SW 1271 (cell line): ENCODE measurements at places on chromosomes 5 and 9.

DNA sequence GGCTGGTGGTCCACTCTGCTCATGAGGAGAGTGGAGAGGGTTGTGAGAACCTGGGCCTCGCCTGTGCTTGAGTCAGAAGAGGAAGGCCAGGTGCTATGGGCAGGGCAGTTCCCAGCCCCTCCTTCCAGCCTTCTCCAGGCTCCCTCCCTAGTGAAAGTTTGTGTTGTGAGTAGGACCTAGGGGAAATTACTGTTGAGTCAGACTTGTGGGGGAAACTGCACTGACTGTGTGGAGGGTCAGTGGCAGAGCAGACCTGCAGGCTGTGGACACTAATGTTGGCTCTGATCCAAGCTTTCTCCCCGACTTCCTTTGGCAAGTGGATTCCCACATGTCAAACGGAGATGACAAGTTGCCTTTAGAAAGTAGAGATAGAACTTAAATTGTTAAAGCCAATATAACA is 102.6 kb downstream of the ARHGAP26 start:
- no peak for DNase-seq

GRCh38 chr5:39194466-39195136 is 24.8 kb downstream of the FYB1 start:
- no peak for DNase-seq

GRCh38 chr5:92801911-92802310 is 779.1 kb downstream of the NR2F1-AS1 start:
- DNase-seq: no peak

- no peak for DNase-seq
These were observed 5.3 kb upstream of the ACO1 start for GRCh38 chr9:32378993-32379729.

GRCh38 chr9:137302449-137303150 is 529 bp upstream of the NRARP start:
- no peak for DNase-seq

DNA sequence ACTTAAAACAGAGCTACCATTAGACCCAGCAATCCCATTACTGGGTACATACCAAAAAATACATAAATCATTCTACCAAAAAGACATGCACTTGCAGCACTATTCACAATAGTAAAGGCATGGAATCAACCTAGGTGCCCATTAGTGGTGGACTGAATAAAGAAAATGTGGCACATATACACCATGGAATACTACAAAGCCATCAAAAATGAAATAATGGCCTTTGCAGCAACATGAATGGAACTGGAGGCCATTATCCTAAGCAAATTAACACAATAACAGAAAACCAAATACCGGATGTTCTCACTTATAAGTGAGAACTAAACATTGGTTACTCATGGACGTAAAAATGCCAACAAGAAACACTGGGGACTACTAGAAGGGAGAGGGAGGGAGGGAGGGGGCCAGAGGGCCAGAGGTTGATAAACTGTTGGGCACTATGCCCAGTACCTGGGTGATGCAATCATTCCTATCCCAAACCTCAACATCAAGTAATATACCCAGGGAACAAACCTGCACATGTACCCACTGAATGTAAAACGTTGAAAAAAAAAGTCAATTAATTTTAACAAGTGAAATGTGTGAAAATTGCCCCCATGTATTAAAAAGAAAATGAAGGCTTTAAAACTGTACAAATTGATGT is 24.5 kb upstream of the GPR150 start:
- DNase-seq: no peak

DNA sequence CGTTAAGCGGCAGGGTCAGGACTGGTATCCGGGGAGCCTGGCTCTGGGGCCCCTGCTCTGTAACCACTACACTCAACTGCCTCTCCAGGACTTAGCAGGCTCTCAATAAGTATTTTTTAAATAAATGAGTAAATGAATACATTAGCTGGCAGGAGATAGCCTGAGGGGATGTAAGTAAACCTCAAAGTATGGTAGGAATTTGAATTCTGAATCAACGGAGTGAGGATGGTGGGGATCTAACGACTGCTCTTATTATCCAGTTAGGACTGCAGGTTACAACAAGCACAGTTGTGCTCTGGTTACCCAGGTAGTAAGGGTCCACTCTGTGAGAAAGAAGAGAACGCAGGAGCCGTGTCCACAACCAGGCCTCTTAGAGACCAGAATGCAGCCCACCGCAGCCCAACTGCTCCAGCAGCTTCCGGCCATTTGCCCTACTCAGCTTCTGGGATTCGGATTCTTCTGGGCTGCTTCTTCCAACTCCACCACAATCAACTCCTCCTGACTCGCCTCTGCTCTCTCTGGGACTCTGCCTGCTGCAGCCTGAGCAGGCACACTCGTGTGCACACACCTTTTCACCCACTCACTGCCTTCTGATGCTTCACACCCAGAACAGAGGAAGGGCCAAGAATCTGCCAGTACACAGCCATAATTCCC is 52.6 kb downstream of the MED27 start:
- DNase-seq: peak; percentile 79

DNA sequence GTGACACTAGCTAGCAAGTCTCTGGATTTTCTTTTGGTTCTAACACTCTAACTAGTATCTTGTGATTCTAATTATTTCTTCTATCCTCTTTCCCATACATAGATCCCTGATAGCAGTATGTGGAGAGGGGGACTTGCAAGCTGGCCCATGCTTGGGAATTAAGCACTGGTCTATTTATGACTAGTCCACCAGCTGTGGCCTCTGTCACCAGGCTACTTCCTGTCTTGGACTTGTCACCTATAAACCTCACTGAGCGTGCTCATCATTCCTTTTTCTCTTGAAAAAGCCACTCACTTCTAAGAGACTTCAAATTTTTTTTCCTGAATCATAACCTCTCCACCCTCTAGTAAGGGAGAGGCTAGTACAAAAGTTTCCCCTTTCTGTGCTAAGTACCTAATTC is 32.3 kb upstream of the MAMDC2 start:
- no peak for DNase-seq

DNA sequence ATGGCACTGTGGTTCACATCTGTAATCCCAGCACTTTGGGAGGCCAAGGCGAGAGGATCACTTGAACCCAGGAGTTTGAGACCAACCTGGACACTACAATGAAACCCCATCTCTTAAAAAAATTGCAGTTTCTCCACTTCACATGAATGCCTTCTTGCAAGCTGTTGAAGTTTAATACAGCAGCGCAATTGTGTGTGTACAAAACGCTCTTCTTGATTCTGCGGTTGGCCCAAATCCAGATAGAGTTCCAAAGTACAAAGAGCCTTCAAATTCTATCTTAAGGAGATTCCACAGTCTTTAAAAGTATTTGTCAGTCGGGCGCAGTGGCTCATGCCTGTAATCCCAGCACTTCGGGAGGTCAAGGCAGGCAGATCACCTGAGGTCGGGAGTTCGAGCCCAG is 9.3 kb upstream of the SETX start:
- no peak for DNase-seq

- no peak for DNase-seq
These were observed 89.1 kb downstream of the ACTL7B start for GRCh38 chr9:108766626-108767161.

GRCh38 chr9:21904371-21904770 is 89.8 kb downstream of the CDKN2A start:
- no peak for DNase-seq

- DNase-seq: no peak
These were observed 47.8 kb upstream of the IL17B start for GRCh38 chr5:149426931-149427330.

DNA sequence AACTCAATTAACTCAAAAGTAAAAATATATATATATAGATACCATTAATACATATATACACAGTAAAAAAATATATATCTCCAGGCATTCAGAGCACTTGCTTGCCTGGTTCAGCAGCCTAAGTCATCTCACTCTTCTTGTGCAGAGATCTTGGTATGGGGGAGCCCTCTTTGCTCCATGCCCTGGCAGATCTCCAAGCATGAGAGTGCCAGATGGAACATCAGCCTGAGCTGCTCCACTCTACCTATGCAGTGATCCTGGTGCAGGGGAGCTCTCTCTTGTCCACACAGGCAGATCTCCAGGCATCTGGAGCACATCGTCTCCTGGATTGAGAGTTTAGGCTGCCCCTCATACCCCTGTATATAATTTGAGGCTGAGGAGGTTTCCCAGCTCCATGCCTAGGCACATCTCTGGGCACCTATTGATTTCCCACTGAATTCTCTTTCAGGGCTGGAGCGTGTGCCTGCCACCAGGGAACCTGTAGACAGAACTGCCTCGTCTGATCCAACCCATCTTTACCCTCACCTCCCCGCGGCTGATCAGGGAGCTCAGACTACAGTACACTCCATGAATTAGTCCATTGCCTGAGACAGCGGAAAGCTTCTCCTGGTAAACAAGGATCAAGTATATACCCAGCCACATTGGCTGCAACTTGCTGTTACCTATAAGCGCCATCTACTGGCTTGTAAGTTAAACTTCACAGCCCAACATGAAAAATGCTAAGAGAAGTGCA is 342.4 kb upstream of the GRIA1 start:
- peak; percentile 61 for DNase-seq

DNA sequence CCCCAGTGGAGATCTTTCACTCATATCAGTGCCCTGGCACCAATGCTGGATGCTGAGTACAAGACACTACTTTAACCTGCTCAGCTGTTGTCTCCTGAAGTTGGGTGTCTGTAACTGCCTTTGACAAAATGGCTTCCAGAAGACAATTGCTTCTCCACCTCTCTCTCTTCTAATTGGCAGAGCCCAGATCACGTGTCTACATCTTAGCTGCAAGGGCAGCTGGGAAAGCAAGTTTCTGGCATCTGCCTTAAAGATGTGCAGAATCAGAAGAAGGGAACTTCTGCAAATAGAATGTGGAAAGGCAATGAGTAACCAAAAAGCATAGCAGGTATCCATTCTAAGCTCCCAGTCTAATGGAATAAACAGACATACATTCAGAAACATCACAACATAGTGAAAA is 81.1 kb downstream of the PDZD2 start:
- DNase-seq: no peak

- no peak for DNase-seq
These were observed 80.8 kb upstream of the IL12B start for GRCh38 chr5:159411115-159411514.

DNA sequence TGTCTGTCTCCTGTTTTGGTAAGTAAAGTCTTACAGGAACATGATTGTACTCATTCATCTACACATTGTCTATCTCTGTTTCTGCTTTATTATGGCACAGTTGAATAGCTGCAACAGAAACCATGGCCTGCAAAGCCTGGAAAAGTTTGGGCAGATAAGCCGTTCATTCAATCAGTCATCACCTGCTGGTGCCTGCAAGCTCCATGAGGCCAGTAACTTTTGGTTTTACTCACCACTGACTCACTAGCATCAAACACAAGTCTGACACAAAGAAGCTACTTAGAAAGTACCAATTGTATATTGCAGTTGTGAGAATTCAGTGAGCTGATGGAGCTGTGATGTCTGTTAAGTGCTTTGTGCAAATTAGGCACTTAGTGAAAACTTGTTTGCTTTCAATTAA is 373.6 kb upstream of the SGCD start:
- DNase-seq: no peak

- no peak for DNase-seq
These were observed 592.0 kb upstream of the DMAC1 start for GRCh38 chr9:8391566-8391965.

DNA sequence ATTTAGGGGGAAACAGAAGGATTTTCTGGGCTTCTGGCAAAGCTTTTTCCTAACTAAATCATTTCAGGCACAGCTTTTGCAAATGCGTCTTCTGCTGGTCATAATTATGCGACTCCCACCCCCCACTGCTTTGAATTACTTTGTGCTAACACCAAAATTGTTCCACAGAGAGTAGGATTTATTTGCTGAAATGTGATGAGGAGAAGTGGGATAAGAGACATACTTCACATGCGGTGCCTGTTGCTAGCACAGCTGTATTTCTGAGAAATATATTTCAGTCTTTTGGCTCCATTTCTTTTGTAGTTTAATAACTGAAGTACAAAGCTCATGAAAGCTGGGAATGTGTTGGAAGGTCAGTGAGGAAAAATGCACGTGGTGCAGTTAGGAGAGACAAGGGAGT is 83.2 kb upstream of the TAS2R1 start:
- DNase-seq: no peak

DNA sequence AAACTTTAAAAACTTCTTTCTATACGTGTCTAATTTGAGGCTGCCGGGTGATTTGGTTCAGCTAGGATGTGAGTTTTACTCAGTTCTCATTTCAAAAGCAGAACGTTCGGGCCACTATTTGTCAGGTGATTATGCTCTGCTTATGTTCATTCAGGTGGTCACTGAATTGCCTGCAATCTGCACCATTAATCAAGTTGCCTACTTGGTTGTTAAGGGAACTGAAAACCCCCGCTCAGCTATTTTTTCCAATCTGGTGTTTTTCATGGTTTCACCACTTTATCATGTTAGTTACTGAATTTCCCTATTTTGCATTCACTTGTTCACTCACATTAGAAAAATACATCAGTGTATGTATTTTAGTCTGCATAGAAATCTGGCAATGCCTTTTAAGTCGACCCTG is 523.0 kb downstream of the CSNK1G3 start:
- no peak for DNase-seq

- DNase-seq: no peak
These were observed 87.4 kb upstream of the GNA14 start for GRCh38 chr9:77735494-77735893.

- DNase-seq: no peak
These were observed 69.0 kb upstream of the PHYKPL start for GRCh38 chr5:178301641-178302040.

DNA sequence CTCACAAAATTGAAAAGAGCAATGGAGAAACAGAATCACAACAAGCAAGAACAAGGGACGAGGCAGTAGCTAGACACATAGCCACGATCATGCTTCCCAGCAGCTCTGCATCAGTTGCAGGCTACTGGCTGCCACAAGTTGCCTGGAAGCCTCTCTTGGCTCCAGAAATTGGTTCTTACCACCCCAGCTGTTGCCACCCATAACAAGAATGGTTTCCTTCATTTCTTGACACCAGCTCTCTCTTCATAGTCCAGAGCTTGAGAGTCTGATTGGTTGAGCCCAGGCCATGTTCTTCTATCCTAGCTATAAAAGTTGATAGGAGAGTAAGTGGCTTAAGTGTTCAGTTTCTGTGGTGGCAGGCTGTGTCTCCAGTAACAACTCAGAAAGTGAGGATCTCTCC is 210.7 kb upstream of the ANKRD55 start:
- no peak for DNase-seq

GRCh38 chr9:88791105-88791805 is 200.0 kb upstream of the S1PR3 start:
- DNase-seq: no peak

DNA sequence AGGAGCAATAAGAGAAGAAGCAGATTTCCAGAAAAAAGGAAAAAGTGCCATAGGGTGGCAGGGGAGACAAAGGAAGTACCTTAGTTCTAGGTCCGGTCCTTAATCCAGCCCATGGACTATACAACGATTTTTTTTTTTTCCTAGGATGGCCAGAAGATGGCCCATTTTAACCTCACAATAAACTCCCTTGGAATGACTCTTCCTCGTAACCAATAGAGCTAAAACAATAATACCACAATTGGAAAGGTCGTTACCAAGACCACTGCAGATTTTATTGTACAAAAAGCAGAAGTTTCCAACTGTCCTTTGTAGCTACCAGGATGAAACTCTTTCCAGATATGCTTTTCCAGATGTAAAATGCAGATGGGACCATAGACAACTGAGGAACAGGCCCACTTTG is 34.4 kb upstream of the SSBP2 start:
- DNase-seq: no peak
